Fibroblast of skin of left quadriceps (primary cell): ENCODE measurements at places on chromosomes 12 and 14.

DNA sequence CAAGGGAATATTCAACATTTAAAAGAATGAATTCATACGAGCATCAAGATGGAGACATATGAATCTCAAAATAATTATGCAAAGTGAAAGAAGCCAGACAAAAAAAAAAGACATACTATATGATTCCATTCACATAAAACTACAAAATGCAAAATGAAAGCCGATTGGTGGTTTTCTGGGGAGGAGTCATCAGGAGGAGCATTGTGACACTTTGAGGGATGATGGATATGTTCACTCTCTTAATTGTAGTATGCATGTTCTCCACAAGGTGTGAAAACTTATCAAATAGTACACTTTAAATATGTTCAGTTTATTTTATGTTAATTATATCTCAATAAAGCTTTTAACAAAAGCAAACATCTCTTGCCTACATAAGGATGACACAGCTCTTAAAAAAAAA, 13.5 kb downstream of the OLR1 start:
- no peak for DNase-seq

DNA sequence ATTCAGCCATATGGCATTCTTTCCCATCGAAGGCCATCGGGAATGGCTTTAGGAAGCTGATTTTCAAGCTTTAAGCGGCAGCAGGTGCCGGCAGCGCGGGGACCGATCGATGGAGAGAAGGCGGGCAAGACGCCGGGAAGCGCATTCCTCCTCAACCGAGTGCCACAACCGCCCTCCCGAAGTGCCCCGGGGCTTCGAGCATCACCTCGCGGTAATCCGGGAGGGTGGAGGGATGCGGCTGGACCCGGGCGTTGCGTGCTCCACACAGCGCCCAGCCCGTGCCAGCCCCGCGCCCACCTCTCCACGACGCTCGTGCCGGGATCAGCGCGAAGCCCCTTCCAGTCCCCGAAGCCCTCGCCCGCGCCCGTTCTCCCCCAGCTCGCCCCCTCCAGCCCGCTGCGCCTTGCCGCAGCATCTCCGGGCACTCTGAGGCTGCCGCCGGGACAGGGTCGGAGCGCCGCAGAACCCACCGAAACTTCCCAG, 3.2 kb downstream of the USP44 start:
- DNase-seq = no peak

- DNase-seq = no peak
These were observed 507.4 kb downstream of the ETNK1 start for GRCh38 chr12:23132357-23132756.

GRCh38 chr14:104858811-104859426, 6.1 kb upstream of the CEP170B start:
- DNase-seq = no peak

DNA sequence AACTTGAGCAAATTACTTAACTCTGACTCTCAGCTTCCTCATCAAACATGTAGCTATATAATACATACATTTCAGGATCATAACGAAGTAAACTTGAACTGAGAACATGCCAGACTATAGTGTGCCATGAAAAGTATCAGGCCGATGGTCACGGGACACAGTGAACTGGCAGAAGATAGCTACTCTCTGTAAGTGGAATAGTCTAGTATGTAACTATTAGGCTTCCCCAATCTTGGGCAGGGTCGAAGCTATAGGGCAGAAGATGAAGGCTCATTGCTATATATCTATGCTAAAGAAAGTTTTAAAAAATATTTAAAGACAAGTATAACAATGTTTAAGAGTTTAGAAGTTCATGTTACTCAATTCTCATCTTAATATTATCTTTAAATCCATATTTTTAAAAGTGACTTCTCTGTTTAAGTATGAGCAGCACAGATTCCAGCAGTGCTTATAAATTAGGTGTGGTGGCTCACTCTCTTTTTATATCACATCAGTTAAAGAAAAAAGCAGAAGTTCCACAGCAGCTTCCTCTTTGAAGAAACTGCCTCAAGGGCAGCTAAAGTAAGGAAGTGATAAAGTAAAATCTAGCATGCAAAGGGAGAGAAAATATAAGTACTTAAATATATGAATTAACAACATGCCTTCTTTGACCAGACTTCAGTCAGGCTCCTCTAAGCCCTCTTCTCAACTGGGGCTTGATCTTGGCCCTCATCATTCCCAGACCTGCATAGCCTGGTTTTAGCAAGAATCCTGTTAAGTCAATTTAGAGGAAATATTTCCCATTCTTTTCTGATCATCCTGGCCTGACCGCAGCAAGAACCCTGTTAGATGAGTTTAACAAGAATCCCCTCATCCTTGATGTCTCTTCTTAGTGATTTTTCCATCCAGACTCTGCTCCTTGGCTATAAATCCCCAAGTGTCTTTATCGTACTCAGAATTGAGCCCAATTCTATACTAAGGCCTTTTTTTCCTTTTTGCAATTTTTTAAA, 8.4 kb upstream of the GLIPR1 start:
- DNase-seq = no peak

DNA sequence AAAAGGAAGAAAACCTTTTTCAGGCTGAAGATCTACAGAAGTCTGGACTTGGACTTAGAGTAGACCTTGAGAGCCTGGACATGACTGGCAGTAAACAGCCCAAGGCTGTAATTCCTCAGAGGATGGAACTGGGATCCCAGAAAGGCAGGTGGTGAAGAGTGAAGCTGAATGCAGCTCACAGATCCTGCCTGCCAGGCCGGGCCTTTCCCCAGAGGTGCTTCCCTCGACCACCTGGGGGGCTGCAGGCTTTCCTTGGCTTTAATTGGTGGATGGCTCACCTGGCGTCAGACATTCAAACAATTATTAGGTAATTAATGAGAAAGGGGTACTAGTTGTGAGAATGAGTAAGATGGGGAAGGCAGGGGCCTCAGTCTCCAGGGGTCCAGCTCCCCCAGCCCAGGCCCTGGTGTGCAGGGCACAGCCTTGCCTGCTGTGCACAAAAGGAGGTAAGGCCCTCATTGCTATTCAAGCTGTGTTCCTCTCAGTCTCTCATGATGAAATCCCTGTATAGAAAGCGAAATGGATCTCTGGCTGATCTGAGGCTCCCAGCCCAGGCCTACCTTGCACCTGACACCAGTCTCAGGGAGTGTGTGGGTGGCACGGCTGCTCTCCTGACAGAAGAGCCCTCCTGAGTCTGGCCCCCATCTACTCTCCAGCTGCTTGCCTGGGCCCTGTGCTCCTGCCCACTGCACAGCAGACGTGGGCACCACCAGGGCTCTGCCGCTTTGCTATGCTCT, 63.0 kb upstream of the TCL1A start:
- no peak for DNase-seq

GRCh38 chr12:98696036-98696646, 51.1 kb downstream of the APAF1 start:
- no peak for DNase-seq

DNA sequence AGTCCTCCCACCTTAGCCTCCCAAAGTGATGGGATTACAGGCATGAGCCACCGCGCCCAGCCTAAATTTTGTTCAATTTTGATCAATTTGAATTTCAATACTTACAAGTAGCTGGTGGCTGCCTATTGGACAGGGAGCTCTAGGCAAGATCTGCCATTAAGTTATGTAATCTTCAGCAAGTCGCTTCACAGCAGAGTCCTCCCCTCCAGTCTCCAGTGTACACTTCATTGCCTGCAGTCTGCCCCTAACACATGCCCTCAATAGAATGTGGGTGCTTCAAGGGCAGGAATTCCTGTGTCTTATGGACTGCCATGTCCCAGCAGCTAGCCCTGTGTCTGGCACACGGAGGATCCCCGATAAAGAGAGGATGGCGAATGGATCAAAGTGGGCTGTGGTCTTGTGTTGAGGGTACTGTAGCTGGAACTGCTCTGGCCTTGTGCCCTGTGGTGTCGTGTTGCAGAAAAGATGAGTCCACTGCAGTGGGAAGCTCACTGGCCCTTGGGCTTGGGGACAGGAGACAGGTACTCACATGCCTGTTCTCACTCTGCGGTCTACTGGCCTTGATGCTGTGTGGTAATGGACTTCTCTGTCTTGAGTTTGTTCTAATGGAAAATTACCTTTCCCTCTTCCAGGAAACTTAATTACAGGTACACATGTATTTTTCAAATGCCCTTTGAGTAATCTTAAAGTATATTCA, 67.6 kb downstream of the TECPR2 start:
- no peak for DNase-seq

- no peak for DNase-seq
These were observed 218.1 kb upstream of the HMGA2 start for GRCh38 chr12:65606008-65606766.

DNA sequence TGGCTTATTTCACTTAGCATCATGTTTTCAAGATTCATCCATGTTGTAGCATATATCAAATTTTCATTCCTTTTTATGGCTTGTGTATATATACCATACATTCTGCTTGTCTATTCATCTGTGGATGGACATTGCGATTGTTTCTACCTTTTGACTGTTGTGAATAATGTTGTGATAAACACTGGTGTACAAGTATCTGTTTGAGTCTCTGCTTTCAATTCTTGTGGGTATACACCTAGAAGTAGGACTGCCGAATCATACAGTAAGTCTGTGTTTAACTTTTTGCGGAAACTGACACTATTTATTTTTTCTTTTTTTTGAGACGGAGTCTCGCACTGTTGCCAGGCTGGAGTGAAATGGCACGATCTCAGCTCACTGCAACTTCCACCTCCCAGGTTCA, 19.6 kb upstream of the RPS6KA5 start:
- DNase-seq = no peak

DNA sequence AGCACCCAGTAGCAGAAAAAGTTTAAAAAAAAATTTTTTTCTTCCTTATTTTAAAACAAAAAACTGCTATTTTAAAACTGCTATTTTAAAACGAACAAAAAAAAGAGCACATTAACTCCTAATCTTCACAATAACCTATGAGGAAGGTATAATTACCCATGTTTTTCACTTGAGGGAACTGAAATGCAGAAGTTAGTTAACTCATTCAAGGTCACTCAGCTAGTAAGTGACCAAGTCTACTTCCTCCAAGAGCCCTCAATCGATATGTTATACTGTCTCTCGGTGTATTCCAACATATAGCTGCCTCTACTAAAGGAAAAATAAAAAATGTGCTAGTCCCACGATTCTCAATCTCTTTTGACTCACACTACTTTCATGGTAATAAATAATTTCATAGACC, 7.8 kb downstream of the RPAP3 start:
- DNase-seq = no peak
